PC-3 (cell line): ENCODE measurements at places on chromosomes 13 and 19.
A peak's percentile ranks its signal among the peaks of the same experiment; 100 is the strongest.

DNA sequence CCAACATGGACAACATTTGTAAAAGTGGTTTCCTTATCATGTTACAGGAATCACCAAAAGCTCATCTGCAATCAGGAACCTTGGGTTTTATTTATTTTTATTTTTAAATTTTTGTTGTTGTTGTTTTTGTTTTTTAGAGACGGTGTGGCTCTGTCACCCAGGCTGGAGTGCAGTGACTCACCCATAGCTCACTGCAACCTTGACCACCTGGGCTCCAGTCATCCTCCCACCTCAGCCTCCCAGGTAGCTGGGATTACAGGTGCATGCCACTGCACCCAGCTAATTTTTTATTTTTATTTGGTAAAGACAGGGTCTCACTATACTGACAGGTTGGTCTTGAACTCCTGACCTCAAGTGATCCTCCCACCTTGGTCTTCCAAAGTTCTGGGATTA is 13.6 kb upstream of the SERP2 start:
- DNase-seq = peak; percentile 57

- DNase-seq = peak; percentile 85
Observed at GRCh38 chr19:55173714-55174409, 6.2 kb downstream of the SYT5 start.

- no peak for DNase-seq
Observed at GRCh38 chr19:10631874-10632273, 6.5 kb downstream of the SLC44A2 start.

- DNase-seq = no peak
Observed at GRCh38 chr13:30692113-30692512, 43.2 kb upstream of the ALOX5AP start.

GRCh38 chr13:57631596-57632275 is at the start of gene PCDH17:
TSS of gene PCDH17 (plus strand) at chr13:57631744. CDS start at chr13:57632547, 803 bp downstream.
- no peak for DNase-seq

GRCh38 chr13:95677564-95678266 is 776 bp downstream of the DNAJC3 start:
- peak; percentile 21 for DNase-seq

DNA sequence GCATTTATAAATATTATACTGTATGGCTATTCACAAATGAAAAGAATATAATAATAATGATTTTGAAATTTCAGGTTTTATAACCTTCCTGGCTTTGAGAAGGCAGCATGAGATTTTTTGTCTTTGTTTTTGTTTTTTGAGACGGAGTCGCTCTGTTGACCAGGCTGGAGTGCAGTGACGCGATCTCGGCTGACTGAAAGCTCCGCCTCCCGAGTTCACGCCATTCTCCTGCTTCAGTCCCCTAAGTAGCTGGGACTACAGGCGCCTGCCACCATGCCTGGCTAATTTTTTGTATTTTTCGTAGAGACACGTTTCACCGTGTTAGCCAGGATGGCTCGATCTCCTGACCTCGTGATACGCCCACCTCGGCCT is 64.1 kb downstream of the ZNF429 start:
- no peak for DNase-seq

- DNase-seq = peak; percentile 88
Observed at GRCh38 chr19:51338563-51339312, 3.2 kb downstream of the VSIG10L start.

GRCh38 chr13:48165727-48166126 is 67.3 kb upstream of the ITM2B start:
- no peak for DNase-seq

GRCh38 chr19:11023710-11024109 is 62.9 kb downstream of the SMARCA4 start:
- DNase-seq = no peak

DNA sequence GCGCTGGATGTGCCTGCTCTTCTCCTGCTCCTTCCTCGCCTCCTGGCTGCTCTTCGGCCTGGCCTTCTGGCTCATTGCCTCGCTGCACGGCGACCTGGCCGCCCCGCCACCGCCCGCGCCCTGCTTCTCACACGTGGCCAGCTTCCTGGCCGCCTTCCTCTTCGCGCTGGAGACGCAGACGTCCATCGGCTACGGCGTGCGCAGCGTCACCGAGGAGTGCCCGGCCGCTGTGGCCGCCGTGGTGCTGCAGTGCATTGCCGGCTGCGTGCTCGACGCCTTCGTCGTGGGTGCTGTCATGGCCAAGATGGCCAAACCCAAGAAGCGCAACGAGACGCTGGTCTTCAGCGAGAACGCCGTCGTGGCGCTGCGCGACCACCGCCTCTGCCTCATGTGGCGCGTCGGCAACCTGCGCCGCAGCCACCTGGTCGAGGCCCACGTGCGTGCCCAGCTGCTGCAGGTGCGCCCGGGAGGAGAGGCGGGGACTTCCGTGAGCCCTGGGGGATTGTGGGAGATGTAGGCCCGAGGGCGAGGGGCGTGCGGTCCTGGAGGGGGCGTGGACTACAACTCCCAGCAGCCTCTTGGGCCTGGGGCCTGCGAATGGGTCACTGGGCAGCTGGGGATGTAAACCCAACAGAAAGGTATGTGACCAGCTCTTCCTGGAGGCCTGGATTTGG is 6.7 kb downstream of the KCNJ14 start:
- no peak for DNase-seq

DNA sequence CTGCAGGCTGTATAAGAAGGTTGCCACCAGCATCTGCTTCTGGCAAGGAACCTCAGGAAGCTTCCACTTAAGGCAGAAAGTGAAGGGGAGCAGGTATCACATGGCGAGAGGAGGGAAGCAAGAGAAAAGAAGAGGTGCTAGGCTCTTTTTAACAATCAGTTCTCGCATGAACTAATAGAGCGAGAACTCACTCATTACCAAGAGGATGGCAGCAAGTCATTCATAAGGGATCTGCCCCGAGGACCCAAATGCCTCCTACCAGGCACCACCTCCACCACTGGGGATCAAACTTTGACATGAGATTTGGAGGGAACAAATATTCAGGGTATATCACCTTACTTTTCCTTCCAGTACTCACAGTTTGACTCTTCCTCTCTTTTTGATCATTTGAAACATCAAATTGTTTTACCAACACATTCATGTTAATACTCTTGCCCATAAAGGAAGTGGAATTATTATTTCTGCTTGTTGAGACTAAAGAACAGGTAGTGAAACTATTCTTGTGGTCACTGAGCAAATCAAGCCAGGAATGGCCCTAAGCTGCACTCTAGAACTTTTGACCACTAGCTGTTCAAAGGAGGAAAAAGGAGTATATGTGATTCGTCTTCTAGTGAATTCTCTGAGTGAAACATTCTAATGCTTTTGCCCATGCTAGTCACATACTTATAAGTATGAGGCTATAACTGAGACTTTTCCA is 45.0 kb downstream of the LACC1 start:
- no peak for DNase-seq

- DNase-seq = no peak
Observed at GRCh38 chr13:110105136-110105535, 201.8 kb downstream of the COL4A1 start.

GRCh38 chr19:13260883-13261653 is 110.9 kb downstream of the IER2 start:
- peak; percentile 98 for DNase-seq

- no peak for DNase-seq
Observed at GRCh38 chr19:15396436-15396835, 16.8 kb upstream of the AKAP8 start.

- no peak for DNase-seq
Observed at GRCh38 chr19:3462991-3463713, 17.2 kb downstream of the SMIM24 start.

DNA sequence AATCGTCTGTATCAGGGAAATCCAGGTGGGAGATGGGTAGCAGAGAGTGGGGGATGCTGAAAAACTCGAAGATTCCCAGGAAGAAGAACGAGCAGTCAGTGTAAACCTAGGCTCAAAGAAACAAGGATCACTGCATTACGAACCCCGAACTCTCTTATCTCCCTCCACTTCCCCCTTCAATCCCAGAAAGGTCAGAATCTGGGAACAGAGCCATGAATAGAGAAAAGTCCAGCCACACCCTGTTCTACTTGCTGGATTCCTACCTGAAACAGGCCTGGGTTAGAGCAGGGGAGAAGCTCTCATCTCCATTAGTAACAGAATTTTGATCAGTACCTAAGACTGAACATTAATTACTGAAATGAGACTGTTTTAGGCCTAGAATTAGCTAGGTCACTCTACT is 24.4 kb downstream of the EPSTI1 start:
- DNase-seq = peak; percentile 24

- DNase-seq = peak; percentile 65
Observed at GRCh38 chr13:31172001-31172400, 10.3 kb upstream of the HSPH1 start.

DNA sequence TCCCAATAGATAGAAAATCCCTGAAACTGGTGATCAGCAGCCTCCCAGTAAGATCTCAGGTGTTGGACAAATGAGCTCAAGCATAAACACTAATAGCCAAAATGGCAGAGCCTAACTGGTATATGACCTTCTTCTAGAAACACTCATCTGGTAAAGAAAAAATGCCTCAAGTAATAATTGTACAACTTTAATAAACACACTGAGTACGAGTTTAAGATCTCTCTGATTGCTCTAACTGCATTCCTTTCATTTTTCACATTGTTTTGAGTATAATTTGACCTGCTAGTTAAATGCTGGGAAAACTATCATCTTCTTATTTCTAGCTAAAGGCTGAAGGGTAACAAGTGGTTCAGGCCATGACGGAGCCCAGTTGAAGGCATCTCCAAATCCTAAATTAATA is 2009.5 kb upstream of the PCDH20 start:
- DNase-seq = no peak

DNA sequence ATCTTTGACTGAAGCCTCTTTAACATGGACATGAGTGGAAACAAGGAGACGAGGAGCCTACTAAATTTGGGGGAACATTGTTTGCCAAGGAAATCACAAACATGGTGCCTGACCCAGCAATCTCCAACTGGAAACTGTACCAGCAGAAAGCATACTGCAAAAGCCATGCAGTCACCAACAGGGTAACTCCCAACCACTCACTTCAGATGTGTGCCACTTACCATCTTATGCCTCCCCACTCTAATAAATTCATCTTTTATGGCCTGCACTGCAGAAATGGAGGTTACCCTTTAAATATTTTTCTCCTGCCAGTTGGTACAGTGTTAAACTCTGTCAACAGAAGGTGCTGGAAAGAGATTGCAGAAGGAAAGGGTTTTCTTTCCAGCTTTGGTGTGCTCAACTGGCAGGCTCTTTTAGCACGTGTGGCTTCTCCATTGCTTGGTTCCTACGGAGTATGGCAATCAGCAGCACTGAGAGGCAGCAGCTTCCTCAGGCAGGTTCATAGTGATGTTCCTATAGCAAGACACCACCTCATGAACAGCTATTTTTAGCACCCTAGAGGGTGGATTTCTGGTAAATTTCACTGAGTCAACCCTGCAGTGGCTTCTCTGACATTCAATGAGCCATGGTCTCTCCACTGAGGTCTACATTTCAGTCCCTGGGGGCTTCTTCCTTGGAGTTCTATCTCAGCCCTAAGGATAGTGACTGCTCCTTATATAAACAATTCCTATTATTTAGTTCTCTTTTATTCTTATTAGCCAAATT is 21.4 kb downstream of the MIR17HG start:
- no peak for DNase-seq

- no peak for DNase-seq
Observed at GRCh38 chr19:32677657-32678056, 2.0 kb downstream of the RGS9BP start.

DNA sequence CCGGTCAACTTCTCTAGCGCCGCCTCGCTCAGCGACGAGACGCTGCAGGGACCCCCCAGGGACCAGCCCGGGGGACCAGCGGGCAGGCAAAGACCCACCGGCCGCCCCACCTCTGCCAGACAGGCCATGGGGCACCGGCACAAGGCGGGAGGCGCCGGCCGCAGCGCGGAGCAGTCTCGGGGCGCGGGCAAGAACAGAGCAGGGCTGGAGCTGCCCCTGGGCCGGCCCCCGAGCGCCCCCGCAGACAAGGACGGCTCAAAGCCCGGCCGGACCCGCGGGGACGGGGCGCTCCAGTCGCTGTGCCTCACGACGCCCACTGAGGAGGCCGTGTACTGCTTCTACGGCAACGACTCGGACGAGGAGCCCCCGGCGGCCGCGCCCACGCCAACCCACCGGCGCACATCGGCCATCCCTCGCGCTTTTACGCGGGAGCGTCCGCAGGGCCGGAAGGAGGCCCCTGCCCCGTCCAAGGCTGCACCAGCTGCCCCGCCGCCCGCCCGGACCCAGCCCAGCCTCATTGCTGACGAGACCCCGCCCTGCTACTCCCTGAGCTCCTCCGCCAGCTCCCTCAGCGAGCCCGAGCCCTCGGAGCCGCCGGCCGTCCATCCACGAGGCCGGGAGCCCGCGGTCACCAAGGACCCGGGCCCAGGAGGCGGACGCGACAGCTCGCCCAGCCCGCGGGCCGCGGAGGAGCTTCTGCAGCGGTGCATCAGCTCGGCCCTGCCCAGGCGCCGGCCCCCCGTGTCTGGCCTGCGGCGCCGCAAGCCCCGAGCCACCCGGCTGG is 11.3 kb downstream of the C19orf25 start:
- no peak for DNase-seq

DNA sequence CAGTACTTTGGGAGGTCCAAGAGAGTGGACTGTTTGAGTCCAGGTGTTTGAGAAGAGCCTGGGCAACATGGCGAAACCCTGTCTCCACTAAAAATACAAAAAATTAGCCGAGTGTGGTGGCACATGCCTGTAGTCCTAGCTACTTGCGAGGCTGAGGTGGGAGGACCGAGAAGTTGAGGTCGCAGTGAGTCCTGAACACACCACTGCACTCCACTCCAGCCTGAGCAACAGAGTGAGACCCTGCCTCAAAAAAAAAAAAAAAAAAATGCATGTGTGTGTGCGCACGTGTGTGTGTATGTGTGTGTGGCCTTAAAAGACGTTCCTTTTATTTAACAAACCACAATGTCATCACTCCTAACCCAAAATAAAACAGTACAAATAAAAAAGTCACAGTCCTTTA is 62.6 kb downstream of the MAP4K1 start:
- DNase-seq = no peak

DNA sequence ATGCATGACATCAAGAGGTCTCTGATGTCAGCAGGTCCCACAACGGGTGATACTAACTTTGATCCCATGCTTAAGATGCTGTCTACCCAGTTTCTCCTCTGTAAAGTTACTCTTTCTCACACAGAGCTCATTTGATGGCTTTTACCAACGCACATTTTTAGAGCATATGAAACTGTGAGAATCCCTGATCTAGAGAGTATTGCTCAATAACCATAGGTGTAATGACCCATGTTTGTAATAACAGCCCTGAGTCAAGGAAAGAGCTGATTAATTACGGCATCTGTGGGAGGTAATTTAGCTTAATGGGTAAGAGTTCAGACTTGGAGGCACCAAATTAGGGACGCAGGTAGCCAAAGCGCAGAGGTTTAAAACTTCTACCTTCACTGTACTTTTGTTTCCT is 18.0 kb upstream of the IZUMO2 start:
- DNase-seq = no peak

- DNase-seq = no peak
Observed at GRCh38 chr19:45645068-45645630, 6.0 kb upstream of the EML2 start.

- DNase-seq = no peak
Observed at GRCh38 chr19:7069904-7070226, 362 bp downstream of the ZNF557 start.

DNA sequence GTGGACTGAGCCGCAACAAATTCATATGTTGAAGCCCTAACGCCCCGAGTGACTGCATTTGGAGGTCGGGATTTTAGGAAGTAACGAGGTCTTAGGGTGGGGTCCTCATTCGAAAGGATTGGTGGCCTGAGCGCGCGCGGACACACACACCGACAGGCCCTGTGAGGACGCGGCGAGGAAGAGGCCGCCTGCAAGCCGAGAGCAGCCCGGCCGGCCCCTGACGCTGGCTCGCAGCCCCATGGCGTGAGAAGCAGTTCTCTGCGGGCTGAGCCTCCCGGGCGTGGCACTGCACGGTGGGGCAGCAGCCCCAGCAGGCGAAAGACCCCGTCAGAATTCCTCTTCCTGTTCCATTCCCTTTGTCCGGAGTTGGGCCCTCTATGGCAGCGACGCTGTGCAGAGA is 131.2 kb downstream of the CRYL1 start:
- no peak for DNase-seq
